ENCODE measurements at places on chromosomes 11 and 22. TPM values are rescaled to one million over a fixed set of nuclear protein-coding genes. Genes with fewer than 3 reads are reported as not detected.

HTR3A gene
- not detected for total RNA-seq

NPAS4 gene
- total RNA-seq, result not detected

OR2AG1 gene
- total RNA-seq, result not detected

SEPTIN3 gene
- total RNA-seq, result 0.14 TPM

DNAJB13 gene
- total RNA-seq, result not detected

PRODH gene
- total RNA-seq, result 0.18 TPM

PRR33 gene
- total RNA-seq, result not detected

CSNK2A3 gene
- total RNA-seq, result 1.1 TPM

UCP3 gene
- 0.55 TPM for total RNA-seq

C22orf15 gene
- 3.0 TPM for total RNA-seq

YPEL1 gene
- 1.1 TPM for total RNA-seq

KDM4D gene
- total RNA-seq, result 0.43 TPM

OR4D11 gene
- not detected for total RNA-seq

SLC22A12 gene
- not detected for total RNA-seq

PPME1 gene
- 20.6 TPM for total RNA-seq

THYN1 gene
- total RNA-seq, result 79.9 TPM

SERPINH1 gene
- total RNA-seq, result 1,381 TPM

MPEG1 gene
- not detected for total RNA-seq

JAML gene
- not detected for total RNA-seq

PHOX2A gene
- total RNA-seq, result not detected

BCO2 gene
- 7.5 TPM for total RNA-seq

ZNF202 gene
- 4.0 TPM for total RNA-seq

SYT7 gene
- total RNA-seq, result 0.74 TPM

SULT4A1 gene
- 0.09 TPM for total RNA-seq

A4GALT gene
- 20.6 TPM for total RNA-seq

LMO2 gene
- total RNA-seq, result 0.14 TPM

Data from smooth muscle cell of bladder (primary cell).